ENCODE measurements at places on chromosomes 2 and 18.

DNA sequence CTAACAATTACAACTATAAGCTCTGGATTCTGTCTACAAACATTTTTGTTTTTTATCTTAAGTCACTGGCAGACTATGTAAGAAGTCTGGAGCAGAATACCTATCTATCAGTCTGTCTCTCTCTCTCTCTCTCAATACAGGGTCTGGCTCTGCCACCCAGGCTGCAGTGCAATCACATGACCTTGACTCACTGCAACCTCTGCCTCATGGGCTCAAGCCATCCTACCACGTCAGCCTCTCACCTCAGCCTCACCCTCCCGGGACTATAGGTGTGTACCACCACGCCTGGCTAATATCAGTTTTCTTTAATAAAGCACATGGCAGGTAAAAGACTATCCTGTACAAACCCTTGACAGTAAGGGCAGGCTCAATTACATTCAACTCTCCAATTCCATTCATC lies 96.9 kb downstream of the OSBPL1A start:
- no peak for DNase-seq

GRCh38 chr2:214286011-214286410 lies 124.8 kb upstream of the VWC2L start:
- DNase-seq: no peak

DNA sequence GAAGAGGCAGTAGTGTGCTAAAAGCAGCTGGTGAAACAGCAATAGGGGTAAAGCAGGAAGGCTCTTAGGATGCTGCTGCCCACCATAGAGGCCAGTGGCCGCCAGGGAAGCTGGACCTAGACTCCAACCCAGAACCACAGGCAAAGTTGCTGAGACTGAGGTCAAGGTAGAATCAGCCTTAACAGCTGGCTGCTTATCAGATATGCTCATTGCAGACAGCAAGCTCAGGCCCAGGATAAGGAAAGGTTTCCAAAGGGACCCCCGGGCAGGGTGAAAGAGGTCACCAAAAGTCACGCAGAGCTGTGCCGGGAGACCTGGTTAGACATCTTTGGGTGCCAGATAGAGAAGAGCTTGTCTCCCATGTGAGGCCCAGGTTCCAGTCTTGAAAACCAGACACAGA lies 42.9 kb upstream of the EPG5 start:
- DNase-seq: peak; percentile 89

DNA sequence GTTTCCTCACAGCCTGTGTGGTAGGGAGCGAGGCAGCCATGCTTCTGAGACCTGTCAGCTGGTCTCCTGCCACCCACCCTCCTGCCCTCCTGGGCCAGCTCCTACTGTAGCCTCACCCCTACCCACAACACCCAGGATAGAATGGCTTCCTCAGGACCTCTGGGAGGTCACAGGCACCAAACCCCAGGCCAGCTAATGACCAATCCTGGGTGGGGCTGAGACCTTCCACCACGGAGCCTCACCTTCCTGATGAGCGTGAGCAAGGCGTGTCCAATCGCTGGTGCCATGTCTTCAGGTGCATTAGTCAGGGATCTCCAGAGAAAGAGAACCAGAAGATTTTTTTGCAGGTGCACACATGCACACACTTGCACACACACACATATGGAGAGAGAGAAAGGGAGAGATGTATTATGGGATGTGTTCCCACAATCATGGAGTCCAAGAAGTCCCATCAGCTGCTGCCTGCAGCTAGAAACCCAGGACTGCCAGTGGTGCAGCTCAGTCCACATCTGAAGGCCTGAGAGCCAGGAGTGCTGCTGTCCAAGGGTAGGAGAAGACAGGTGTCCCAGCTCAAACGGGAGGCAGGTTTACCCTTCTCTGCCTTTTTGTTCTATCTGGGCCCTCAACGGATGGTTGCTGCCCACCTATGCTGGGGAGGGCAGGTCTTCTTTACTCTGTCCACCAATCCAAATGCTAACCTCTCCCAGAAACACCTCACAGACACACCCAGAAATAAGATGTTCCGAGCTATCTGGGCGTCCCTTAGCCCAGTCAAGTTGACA lies 70.4 kb upstream of the HDAC4 start:
- no peak for DNase-seq

GRCh38 chr2:206797376-206797775 lies 32.0 kb downstream of the FASTKD2 start:
- no peak for DNase-seq

GRCh38 chr2:177327009-177327408 lies 62.5 kb upstream of the NFE2L2 start:
- DNase-seq: no peak

DNA sequence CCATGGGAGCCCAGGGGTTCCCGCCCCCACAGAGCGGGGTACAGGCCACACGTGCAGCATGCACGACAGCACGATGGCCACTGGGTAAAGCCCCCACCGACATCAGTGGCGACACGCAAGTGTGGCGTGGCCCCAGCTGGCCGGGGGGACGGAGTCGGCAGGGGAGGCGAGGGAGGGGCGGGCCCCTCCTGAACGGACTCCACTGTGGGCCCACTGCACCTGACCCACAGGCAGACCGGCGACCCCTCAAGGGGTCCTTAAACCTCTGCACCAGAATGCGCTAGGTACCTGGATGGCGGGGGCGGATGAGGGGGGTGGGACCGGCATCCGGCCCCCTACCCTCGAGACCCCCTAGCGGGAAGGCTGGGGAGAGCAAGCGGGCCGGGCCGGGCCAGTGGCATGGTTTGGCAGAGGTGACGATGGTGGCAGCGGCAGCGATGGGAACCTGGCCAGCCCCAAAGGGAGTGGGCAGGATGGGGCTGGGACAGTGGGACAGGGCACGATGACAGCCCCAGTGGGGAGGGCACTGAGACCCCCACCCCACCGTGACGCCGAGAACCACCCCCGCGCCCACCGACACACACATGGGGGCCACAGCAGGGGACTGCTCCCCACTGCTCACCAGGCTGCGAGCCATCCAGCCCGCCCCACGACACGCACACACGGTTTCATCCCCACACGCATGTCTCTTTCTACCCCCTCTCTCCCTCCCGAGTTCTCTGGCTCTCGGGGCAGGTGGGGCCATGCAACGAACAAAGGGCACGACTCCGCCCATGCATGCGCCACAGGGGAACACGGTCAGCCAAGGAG lies 91.9 kb upstream of the ANKRD30BL start:
- DNase-seq: no peak

- DNase-seq: no peak
These were observed 212.0 kb downstream of the TNS1 start for GRCh38 chr2:217790681-217791392.

GRCh38 chr2:168559187-168559586 lies 103.1 kb downstream of the CERS6 start:
- no peak for DNase-seq

- DNase-seq: no peak
These were observed 501.9 kb upstream of the CHAC2 start for GRCh38 chr2:53265544-53266299.

DNA sequence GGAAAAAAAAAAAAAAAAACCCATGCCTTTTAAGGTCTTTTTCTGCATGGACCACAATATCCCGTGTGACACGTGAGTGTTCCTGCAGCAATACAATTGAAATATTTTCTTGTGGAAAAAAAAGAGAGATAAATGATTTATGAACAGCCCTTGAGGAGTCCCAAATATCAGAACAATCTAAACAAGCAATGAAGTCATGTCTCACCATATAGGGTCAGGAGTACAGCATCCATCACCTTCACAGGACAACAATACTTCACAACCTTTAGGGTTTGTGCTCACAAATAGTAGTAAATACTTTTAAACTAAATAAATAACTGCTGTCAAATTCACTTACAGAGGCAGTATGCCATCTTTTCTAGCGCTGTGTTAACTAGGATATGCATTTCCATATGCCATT lies 87.9 kb downstream of the ZEB2 start:
- DNase-seq: no peak

GRCh38 chr2:29213888-29214291 lies 98.7 kb downstream of the CLIP4 start:
- no peak for DNase-seq

DNA sequence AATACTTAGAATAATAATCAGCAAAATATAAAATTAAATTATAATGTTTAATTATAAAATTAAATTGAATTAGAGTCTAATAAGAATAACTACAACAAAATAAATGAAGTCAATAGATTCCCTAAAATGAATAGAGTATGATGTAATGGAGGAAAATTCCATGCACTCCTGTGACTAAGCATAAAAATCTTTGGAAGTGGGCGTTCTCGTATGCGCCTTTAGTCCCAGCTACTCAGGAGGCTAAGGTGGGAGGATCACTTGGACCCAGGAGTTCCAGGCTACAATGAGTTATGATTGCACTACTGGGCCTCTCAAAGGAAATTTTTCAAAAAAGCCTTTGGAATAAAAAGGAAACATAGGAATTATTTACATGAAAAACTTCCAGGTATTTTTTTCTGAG lies 955.4 kb upstream of the POU3F3 start:
- DNase-seq: no peak

DNA sequence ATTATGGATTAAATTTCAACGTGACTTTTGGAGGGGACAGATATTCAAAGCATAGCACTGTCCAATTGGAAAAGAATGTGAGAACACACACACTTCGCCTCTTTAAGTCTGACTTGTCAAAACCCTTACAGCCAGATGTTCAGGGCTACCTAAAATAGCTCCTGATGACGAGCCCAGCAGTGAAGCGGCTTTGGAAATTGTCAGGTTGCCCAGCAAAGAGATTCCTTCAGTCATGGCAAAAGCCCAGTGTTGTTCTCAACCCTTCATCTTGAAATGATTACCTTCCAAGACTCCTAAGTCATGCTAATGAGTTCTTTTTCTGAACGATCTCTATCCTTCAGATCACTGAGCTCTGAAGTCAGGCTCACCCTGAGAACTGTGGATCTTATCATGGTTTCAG lies 436.6 kb downstream of the LRATD1 start:
- no peak for DNase-seq

DNA sequence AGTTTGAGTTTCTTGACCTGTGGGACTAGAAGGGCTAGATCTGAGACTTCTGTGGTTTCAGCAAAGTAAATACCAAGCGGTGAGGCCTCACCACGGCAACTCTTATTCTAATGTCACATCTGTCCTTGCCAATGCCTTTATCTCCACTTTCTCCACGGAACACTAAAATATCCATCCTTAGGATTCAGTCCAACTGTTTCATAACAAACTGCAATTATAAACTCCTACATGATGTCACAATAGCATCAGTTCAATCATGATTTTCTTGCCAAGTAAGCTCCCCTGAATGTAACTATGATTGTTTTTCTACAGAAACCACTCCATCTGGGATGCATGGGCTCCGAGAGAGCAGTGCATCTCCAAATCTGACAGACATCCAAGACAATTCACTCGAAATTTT lies 79.6 kb downstream of the LRATD1 start:
- no peak for DNase-seq

DNA sequence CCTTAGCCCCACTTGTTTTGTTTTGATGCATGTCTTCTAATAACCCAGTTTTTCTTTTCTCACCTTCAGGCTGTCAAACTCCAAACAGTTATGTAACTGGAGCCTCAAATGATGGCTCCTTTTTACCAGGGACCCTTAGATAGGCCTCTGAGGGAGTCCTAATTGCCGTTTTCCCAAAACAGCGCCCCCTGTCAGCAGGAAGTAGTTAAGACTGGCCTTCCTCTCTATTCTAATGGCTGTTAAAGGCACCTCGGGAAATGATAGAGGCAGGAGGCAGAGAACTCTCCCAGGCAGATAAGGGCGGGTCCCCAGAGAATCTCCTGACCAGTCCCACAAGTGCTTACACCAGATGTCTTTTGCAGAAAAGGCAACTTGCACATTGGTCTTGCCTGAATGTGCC lies 123.2 kb downstream of the KCNS3 start:
- DNase-seq: peak; percentile 3

DNA sequence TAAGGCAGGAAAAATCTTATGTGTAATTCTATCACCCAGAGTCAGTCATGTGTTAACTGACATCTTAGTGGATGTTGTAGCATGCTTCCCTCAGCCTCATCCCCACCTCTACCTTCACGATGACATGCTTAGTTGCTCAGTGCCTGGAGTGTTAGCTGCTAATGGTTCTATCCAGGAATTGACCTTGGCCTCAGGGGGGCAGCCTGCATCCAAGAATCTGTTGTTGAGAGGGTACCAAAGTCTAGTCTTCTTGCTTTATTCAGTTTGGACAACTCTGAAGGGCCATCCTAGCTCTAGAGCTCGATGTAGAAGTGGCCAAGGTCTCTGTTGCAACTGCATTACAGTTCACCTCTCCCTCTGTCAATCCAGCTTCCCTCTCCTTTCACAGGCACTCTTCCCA lies 61.2 kb downstream of the ACYP2 start:
- DNase-seq: peak; percentile 22

- no peak for DNase-seq
These were observed 26.4 kb downstream of the WDFY1 start for GRCh38 chr2:223918671-223919134.

DNA sequence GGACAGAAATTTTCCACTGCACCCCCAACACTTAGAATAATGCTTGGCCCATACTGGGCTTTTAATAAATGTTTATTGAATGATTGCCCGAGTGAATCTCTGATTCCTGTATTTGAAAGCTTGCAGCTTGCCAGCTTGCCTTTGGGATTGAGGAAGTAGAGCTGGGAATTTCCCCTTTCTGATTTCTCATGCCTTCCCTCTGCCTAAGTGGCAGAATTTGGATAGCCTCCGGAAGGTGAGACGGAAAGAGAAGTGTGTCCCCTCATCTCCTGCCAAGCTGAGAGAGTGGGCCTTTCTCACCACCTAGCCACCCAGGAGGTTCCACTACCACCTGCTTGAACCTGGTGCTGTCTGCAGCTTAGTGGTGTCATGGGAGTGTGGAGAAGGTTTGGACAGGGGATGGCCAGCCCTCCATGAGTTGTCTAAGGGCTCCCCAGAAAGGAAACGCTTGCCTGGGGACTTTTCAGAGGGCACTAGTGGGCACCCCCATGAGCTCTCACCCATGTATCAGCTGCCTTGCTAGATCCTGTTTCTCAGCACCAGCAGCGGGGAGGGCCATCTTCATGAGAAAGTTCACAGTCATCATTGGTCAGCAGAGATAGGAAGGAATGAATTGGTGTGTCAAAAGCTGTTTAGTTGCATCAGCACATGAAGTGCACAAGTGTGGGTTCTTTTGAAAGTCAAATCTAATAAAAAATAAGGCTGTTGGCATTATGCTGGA lies 8.6 kb upstream of the NCOA1 start:
- peak; percentile 94 for DNase-seq

- DNase-seq: peak; percentile 29
These were observed 36.6 kb downstream of the COPS8 start for GRCh38 chr2:237122214-237122666.

DNA sequence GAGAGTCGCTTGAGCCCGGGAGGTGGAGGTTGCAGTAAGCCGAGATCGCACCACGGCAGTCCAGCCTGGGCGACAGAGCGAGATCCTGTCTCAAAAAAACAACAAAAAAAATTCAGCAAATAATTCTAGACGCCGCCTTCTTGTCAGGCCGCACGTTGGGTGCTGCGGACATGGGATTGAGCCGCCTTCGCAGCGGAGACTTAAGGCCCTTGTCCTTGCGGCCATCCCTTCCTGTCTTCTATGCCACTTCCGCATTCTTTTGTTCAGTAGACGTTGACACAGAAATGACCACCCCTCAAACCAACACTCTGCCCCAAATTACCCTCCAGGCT lies 15.8 kb downstream of the PTPN18 start:
- DNase-seq: no peak
